ENCODE measurements at places on chromosomes 12 and 14.

- no peak for DNase-seq
Observed at GRCh38 chr14:95725685-95726336, 11.9 kb upstream of the TCL1A start.

DNA sequence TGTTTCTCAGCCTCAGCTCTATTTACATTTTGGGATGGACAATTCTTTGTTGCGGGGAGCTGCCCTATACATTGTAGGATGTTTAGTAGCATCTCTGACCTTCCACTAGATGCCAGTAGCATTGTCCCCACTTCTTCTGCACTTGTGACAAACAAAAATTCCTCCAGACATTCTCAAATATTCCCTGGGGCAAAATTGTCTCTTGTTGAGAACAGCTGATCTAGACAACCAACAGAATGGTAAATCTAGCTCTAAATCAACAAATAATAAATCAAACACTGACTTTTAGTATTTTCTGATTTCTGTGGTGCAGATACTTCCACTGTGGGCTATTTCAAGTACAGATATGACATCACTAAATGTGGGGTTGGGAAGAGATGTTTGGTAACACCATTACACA, 60.7 kb downstream of the MSRB3 start:
- DNase-seq = no peak

- DNase-seq = no peak
Observed at GRCh38 chr12:51845482-51845881, 3.0 kb downstream of the FIGNL2 start.

GRCh38 chr12:83866477-83866876, 1046.1 kb downstream of the SLC6A15 start:
- DNase-seq = no peak

DNA sequence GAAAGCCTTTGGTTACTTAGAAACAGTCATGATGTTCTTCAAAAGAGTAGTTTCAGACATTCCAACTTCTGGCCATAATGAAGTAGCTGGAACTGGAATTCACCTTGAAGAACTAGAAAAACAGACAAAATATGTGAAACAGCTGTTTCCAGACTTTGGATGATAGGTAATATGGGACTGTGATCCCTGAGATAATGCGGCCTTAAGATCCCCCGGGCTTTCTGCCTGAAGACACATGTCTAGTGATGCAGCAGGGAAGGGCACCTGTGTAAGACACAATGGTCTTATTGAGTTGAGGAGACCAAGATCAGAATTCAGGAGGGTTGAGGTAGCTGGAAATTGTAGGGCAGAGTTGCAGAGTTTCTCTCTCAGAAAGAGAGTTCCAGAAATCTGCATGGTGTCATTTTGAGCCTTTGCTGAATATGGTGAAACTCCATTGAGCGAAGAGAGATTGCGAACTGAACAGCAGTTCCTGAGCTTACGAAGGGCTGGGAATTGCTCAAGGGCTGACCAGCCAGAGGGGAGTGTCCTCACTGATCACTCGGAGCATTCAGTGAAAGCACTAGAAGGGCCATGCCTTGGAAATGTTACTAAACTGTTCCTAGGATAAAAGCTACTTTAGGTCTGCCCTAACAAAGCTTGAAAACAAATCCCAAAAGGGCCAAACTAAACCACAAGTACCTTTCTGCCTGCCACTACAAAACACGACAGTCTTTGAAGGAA, 41.7 kb upstream of the FRS2 start:
- DNase-seq = no peak

DNA sequence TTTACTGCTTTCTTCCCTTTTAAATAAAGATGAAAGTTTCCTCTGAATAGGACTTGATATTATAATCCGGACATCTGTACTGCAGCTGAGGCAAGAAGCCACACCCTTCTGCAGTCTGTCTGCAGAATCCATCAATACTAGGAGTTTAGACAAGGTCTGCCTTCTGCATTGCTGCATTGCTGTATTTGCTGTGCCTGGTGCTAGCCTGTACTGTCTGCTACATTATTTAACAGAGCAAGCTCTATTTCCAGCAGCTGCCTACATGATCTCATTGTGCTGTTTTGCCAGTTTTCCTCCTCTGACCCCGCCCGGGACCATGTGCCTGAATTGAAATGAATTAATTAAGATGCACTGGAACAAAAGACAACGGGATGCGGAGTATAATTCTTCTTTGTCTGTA, 1.7 kb downstream of the TUBA1A start:
- no peak for DNase-seq

DNA sequence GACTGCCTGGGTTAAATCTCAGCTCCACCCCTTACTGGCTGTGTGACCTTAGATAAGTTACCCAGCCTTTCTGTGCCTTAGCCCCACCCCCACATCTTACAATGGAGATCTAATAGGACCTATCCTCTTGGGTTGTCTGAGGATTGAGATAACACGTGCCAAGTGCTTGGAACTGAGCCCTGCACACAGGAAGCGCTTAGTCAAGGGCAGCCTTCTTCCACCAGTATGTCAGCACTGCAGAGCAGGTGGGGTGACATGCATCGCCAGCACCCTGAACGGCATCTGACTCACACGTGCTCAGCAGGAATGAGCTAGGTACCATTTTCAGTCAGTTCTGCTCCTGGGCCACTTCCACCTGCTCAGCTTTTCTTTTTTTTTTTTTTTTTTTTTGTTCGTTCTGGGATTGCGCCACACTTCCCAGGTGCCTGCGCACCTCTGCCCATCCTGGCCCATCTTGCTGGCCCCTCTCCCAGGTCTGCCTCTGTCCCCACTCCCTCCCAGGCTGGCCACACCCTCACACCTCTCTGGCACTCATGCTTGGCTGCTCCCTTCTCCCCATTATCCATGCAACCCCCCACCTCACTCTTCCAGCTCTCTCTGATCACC, 19.6 kb downstream of the LGMN start:
- peak; percentile 60 for DNase-seq

- no peak for DNase-seq
Observed at GRCh38 chr14:83975435-83975834, 1554.5 kb upstream of the FLRT2 start.

DNA sequence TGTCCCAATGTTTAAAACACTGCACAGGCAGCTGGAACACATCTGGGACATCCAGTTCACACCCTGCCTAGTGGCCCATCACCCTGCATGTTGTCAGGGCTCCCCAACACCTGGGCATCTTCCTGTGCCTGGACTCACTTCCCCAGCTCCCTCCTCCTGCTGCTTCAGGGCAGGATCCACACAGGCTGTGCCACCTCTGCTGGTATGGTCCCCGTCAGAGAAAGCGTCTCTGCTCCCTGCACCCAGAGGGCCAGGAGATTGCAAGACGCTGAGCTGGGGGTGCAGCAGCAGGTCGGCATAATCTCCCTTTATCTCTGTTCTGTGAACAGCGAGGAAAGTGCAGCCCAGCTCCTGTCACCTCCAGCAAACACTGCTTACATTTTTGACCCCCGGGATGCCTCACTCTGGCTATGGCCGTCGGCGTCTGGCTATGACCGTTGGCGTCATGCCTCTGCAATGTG, 124.3 kb downstream of the ADGRD1 start:
- no peak for DNase-seq

- no peak for DNase-seq
Observed at GRCh38 chr12:62599854-62600437, 133.3 kb downstream of the MON2 start.

DNA sequence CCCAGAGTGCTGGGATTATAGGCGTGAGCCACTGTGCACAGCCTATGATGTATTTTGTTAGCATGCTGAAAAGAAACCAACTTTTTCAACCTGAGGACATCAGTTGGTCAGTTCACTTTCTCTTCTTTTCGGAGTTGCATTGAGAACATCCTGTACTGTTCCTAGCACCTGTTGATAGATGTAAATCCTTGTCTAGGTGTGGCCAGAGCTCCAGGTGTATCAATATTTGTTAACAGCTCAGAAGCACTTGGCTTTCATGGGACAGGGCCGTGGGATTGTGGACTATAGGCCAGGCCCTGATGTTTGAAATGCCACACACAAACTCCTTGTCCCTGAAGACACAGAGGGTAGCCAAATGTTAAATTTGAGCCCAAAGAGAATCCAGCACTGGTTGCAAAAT, 14.9 kb downstream of the HCAR2 start:
- no peak for DNase-seq

DNA sequence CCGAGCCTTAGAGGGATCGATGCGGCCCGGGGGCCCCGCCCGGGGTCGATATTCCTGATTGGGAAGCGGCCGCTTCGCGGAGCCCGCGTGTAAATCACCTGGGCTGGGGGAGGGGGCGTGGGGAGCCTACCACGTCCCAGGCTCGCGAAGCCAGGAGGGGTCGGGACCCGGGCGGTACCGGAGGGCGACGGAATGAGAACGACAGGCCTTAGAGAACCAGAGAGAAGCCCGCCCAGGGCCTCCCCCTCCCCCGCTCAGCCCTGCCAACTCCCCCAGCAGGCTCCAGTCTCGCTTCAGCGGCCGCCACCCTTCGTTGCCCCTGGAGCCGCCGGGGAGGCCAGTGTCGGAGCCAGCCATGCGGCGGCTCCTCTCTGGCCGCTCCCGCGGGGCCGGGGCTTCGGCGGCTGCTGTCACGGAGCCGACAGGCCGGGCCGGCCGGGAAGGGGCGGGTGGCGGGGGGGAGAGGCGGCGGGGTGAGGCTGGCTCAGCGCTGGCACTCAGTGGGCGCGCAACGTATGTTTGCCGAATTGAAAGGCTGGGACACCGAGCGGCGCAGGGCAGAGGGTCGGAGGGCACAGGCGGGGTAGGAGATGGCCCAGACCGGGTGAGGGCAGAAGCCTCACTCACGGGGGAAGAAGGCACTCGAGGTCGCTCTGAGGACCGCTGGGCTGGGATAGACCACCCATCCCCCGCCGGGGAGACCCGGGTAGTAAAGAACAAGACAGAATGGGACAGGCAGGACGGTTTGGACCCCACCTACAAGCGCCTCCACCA, 1.4 kb upstream of the DNAJC22 start:
- no peak for DNase-seq

- no peak for DNase-seq
Observed at GRCh38 chr12:18415227-18415626, 153.9 kb downstream of the PIK3C2G start.

GRCh38 chr14:32662211-32662610, 276.5 kb upstream of the NPAS3 start:
- DNase-seq = no peak

- DNase-seq = no peak
Observed at GRCh38 chr14:64870160-64870559, 9.5 kb downstream of the SPTB start.

DNA sequence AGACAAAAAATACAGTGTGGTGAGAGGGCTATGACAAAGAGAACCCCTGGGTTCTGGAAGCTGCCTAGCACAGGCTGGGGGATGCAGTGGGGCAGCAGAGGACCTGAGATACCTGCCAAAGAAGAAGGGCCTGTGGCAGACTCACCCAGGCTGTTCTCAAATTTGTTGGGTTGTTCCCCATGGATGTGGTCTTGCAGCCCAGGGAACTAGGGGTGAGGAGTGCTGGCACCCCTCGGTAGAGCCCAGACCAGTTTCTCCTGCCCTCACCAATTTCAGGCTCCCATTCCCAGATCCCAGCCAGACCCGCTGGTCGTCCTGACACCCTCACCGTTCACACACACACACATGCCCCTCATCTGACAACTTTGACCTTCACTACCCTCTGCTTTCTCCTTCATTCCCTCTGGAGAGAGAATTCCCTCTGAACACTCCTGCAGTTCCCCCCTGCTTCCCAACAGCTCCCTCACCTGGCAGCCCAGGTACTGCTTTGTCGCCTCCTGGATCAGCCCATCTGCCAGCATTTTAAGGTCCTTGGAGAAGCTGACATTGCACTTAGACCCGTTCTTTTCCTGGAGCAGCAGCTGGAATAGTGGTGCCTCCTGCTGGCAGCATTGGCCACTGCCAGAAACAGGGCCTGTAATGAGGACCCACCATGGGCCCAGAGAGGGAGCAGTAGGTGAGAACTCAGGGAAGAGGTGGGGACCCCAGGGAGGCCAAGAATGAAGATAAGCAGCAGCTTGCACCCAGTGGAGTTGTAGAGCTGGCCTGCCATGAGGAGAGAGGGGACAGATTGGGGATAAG, 5.9 kb upstream of the GDF11 start:
- peak; percentile 64 for DNase-seq

DNA sequence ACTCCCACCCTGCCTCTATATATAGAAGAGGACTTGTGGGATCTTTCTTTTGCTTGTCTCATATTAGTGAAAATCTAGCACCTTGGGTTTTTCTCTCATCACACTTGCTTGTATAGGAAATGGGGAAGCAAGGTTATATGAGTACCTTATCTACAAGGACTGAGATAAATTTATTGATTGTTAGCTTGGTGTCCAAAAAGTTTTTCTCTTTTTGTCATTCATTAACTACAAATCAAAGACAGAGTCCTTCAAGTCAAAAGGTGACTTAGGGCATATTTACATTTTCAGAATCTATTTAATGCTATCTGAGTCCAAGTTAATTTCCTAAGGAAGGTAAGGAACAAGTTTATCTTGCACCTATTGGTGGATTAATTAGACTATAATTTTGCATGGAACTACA, 92.7 kb downstream of the SNAPC1 start:
- DNase-seq = no peak

DNA sequence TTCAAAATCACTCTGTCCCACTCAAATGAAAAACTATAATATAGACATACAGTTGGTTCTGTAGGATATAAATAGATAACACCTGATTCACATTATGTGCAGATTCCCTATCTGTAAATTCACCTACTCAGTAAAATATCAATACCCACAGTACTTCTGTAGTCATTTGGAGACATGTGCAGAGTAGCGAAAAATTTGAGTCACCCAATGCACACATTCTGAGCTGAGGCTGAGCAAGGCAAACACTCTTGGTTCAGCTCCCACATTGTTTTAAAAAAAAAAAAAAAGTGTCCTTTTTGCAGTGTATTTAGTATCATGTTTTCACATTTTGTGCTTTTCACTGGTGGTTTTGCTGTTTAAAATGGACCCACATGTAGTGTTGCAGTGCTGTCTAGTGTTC, 27.3 kb upstream of the BBS10 start:
- DNase-seq = no peak

DNA sequence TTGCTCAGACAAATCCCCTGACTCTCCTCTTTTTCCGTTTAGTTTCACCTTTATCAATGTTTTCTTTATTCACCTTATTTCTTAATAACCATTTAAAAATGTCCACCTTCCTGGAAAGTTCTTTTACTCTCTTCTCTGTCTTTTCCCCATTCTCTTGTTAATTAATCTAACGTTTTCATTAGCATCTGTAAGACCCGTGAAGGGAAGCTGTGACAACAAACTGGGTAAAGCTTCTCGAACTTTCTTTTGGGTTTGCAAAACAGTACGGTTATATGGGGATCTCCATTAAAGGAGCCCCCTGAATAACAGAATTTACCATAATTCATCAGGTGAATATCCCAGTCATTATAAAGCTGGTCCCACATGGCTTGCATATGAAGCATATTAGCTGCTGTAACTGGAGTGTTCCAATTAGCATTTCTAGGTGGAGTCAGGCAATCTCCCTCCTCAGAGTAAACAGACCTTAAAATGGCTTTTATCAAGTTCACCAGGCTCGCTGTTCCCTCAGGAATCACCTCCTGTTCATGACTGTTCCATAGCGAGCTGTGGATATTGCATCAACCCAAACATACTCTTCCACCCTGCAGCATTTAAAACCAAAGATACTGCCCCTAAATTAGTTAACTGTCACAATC, 42.4 kb downstream of the TMEM30B start:
- no peak for DNase-seq

All from stimulated activated CD4-positive, alpha-beta T cell treated with anti-CD3 and anti-CD28 coated beads, TNF-alpha, amount 100 ng/mL, for 24 hours (primary cell).